ENCODE measurements at places on chromosomes 7 and 10.

- peak; percentile 17 for DNase-seq
These were observed 32.4 kb downstream of the UNC5B start for GRCh38 chr10:71244431-71245419.

- no peak for DNase-seq
These were observed 66.8 kb upstream of the CYP26C1 start for GRCh38 chr10:92993699-92994272.

GRCh38 chr10:104630731-104631130 lies 10.4 kb upstream of the SORCS3 start:
- no peak for DNase-seq

DNA sequence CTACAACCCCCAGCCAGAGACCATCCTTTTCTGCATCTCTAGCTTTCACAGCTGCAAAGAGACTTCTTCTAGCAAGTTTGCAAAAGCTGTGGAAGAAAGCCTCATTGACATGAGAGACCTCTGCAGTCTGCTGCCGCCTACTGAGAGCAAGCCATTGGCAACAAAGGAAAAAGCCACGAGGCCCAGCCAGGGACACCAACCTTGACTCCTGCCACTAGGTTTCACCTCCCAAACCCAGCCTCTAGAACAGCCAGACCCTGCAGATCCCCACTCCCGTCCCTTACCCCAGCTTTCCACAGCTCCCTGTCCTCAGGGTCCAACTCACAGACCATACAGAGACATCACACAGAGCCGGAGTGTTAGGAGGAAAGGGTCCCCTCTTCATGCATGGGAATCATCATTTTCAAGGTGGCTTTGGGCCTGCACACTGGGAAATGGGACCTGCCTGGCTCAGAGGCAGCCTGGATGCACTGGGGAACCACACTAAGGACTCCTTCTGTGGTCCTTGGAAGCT lies 14.6 kb upstream of the C10orf53 start:
- DNase-seq: no peak

DNA sequence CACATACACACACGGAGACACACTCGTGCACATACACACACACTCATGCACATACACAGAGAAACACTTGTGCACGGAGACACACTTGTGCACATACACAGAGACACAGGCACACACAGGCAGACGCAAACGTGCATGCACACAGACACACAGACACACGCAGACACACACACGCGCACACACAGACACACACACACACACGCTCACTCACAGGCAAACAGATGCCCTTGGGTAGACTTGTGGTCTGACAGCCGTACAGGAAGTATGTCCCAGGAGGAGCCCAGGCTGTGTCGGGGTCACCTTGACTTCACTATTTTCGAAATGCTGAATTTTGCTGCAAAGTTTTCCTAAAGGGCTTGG lies 538.0 kb downstream of the DNAJB6 start:
- no peak for DNase-seq

DNA sequence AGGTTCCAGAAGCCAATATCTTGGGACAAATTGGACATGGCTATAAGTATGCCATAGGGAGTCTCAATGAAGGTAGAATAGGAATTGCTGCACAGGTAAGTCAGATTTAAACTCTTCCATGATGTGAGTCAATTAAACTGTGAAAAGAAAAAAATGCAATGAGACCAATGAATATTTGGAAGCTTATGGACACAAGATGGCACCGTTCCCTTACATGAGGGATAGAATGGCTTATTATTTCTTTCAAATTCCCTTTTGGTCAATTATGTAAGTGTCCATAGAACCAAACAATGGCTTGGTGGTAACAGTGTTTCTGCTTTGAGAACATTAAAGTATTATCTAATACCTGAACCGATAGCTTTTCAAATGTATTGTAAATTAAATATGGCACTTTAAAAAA lies 35.6 kb downstream of the ACADSB start:
- DNase-seq: peak; percentile 24

- DNase-seq: no peak
These were observed 277.2 kb upstream of the TAC1 start for GRCh38 chr7:97454636-97455035.

GRCh38 chr10:104492329-104492940 lies 138.8 kb downstream of the CFAP58 start:
- DNase-seq: no peak

- no peak for DNase-seq
These were observed 6.3 kb upstream of the UNCX start for GRCh38 chr7:1226186-1226901.

GRCh38 chr7:136940917-136941316 lies 72.5 kb downstream of the CHRM2 start:
- no peak for DNase-seq

GRCh38 chr10:118873738-118874105 lies 119.0 kb upstream of the CACUL1 start:
- no peak for DNase-seq

DNA sequence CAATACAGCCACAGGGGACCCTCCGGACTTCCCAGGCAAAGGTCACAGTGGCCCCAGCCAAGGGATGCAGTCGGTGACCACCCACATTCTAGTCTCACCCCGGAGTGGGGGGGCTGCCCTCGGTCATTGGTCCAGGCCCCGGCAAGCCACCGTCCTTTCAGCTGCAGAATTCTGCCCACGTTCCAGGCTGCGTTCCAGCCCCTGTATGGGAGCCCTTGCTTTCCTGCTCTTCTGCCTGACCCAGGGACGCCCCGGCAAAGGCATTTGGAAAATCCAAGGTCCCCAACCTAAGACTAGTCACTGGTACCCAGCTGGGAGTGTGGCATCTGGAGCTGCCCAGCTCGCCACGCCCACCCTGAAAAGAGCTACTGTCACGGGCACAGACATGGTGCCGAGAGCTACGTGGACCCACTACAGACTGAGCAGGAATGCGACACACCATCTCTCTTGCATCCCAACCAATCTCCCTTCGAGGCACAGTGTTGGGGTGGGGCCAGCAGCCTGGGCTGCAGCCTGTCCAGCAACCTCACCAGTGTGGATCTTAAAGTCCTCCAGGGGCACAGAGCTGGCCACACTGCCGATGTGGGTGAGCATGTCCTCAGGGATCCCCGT lies 18.6 kb downstream of the OGDHL start:
- DNase-seq: no peak

DNA sequence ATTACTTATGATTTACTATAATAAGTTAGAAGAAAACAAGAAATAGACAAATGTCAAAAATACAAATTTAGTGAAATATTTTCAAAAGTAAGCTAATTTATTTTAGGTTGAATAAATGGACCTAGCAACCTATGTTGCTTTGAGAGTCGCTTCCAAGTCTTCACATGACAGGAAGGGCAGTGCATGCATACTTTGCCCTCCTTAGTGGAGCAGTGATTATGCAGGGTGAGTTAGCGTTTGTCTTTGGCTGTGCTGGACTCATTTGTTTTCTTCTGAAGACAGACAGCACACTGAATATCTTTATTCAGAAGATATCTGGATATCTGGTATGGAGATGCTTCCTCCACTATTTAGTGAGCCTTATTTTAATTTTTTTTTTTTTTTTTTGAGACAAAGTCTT lies 102.5 kb downstream of the SRI start:
- no peak for DNase-seq

- no peak for DNase-seq
These were observed 8.3 kb upstream of the TMEM168 start for GRCh38 chr7:112798274-112799159.

GRCh38 chr10:86362129-86362527 lies 4.5 kb downstream of the GRID1 start:
- DNase-seq: no peak

DNA sequence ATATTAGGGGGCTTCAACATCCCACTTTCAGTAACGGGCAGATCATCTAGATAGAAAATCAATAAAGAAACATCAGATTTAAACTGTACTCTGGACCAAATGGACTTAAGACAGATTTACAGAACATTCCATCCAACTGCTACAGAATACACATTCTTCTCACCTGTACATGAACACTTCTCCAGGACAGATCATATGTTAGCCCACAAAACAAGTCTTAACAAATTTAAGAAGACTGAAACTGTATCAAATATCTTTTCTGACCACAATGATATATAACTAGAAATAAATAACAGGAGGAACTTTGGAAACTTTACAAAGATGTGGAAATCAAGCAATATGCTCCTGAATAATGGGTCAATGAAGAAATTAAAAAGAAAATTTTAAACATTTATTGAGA lies 86.7 kb downstream of the MICU1 start:
- DNase-seq: no peak

DNA sequence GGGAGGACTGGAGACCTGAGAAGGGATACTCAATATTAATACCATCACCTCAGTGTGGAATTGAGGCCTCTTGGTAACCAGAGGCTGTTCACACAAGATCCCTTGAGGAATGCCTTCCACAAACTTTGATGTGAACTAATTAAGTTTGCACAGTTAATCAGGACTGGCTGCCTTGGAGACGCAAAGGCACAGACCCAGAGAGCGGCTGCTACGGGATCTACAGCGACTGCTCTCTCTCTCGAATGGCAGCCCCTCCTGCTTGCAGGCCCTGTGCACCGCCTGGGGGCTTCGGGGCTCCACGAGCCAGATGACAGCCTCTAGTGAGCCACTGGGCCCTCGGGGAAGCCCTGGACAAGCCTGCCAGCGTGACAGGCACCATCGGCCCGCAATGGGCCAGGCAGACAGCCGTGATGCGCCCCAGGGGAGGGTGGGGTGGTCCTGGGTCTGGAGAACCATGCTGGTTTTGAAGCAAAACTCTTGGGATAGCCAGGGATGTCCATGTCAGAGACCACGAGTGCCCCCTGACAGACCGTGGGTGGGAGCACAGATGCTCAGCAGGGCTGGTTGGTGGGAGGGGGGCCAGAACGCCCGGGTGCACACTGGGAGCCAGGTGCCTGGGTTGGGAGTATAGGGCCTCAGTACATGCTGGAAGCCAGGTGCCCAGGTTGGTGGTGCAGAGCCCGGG lies 195.6 kb downstream of the ELFN1 start:
- DNase-seq: no peak

GRCh38 chr7:95718577-95719410 lies 53.6 kb upstream of the DYNC1I1 start:
- DNase-seq: peak; percentile 39

GRCh38 chr7:104962781-104963180 lies 51.2 kb upstream of the KMT2E start:
- no peak for DNase-seq

DNA sequence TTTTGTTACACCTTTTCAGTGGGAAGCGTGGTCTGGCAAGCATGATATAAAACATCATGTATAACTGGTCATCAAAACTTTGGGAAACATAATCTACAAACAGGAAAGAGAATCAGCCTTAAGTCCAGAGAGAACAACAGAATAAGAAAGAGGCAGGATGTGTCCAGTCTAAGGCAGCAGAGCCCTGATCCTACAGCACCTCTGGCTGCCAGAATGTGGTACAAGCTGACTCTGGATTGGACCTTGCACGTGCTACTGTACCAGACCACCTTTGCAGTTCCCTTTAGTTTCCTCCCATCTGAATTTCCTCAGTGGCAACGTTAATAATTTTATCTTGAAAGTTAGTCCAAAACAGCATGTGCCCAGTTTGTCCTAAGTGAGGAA lies 824.6 kb upstream of the IGFBP3 start:
- no peak for DNase-seq

GRCh38 chr10:1595726-1596125 lies 141.6 kb downstream of the ADARB2 start:
- DNase-seq: no peak

GRCh38 chr7:108735814-108736213 lies 166.1 kb downstream of the DNAJB9 start:
- no peak for DNase-seq

- DNase-seq: no peak
These were observed 54.2 kb downstream of the METTL2B start for GRCh38 chr7:128530855-128531104.

GRCh38 chr10:53005612-53006345 lies 233.2 kb upstream of the MBL2 start:
- DNase-seq: no peak

GRCh38 chr7:105327201-105327600 lies 61.5 kb downstream of the SRPK2 start:
- no peak for DNase-seq

DNA sequence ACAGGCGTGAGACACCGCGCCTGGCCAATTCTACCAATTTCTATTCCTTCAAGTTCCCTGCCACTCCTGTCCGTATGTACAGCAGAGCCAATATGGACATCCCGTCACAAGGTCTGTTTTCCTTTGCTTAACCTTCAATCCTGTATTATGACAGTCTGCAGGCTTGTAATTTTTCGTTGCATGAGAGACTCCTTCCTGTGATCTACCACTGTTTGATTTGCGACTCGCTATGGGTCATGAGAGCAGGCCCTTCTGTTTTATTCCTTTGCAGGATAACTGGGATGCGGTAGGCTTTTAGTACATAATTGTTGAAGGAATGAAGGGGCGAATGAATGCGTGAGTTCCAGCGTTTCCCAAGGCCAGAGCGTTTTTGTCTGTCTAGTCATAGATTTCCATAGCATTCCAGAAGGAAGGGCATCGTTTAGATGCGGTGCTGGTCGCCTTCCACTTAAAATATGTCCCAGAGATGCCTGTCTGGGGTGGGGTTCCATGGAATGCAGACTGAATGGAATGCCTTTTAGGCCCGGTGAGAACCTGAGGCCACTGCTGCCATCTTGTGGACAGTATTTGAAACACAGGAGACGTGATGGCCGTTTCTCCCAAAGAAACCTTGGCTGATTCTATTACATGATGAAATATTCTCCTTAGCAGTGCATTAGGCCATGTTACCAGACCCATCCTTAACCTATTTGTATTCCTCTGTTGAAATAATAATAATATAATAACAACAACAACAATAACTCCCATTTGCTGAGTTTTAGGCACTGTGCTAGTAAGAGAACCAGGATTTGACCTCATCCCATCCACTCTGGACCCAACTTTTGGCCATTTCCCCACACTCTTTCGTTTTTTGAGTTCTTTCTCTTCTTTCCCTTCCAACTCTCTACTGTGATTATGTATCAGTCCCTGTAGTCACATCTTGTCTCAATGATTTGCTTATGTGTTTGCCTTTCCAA lies 193.2 kb downstream of the MYOF start:
- DNase-seq: peak; percentile 14

DNA sequence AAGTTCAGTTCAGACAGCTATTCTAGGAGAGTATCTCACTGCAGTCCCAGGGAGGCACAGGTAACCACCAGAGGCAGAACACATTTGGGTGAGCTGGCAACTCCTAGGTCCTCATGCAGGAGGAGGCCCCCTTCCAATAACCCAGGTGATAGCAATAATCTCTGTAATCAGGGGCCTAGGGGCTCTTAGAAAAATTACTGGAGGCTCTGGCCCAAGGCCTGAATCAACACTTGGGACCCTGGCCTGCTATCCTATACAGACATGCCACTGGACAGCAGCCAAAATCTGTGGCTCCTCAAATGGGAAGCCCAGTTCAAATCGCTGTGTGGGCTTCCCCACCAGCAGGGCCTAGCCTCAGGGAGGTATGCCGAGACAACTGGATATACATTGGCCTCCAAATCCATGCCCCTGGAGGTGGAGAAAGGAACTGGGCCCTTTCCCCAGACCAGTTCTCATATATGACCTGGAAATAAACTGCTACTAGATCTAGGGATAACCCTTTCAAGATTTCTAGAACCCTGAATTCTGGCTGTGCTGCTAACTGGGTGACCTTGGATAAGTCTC lies 1.6 kb downstream of the AVPI1 start:
- no peak for DNase-seq
